ENCODE measurements at places on chromosomes 11 and 22.

GRCh38 chr11:128039140-128040021, 548.0 kb downstream of the ETS1 start:
- DNase-seq = peak; percentile 94

GRCh38 chr22:30201945-30202344, 44.6 kb downstream of the LIF start:
- peak; percentile 75 for DNase-seq

GRCh38 chr22:37371911-37372310, 55.4 kb downstream of the ELFN2 start:
- DNase-seq = no peak

DNA sequence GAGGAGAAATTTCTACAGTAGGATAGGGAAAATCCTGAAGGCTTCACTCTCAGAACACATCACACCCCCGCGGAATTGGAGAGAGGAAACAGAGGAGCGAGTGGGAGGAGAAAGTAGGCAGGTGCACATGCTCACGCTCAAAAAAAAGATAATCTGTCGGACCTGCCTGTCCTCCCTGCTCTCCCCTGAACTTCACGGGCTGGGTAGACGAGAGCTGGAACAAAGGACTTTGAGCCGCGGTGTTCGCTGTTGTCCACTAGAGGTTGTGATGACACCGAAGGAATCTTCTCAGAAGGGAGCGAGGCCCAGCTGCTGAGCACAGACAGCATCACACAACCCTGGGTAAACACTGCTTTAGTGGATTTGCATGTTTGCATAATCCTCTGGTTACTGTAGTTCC, 5.0 kb downstream of the SEZ6L start:
- DNase-seq = no peak

DNA sequence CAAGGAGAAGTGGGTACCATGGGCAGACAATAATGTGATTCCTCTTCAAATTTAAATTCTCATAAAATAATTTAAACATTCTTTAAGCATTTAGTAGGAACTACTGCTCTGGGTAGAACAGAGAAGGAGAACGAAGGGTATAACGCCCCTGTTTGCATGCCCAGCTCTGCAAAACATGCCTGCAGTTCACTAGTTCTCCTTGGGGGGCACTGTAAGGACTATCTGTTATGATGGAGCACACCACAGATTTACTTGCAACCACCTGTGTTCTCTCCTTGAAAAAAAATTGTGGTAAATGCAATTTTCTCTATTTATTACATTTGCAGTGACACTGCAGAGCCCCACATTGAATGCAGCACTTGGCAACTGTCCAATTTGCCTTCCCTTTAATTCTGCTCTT, 100.3 kb downstream of the GUCY1A2 start:
- DNase-seq = no peak

- DNase-seq = no peak
Measured at GRCh38 chr22:22392131-22392530, 116.4 kb downstream of the ZNF280B start.

GRCh38 chr22:44263547-44263946, 49.2 kb downstream of the SHISAL1 start:
- no peak for DNase-seq

DNA sequence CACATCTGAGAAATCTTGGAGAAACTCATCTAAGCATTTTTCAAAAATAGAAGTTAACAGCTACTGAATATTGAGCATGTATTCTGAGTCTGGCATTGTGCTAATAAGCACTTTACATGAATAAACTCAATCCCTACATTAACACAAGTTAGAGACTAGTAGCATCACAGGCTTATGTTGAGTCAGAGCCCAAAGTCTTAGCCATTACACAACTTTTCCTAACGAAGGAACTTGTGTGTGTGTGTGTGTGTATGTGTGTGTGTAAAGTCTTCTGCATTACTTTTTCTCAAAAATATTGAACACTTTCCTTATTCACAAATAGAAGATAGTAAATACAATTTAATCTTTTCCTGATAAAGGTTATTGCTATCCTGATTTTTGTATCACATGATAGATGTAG, 8.7 kb upstream of the CLPB start:
- peak; percentile 9 for DNase-seq

DNA sequence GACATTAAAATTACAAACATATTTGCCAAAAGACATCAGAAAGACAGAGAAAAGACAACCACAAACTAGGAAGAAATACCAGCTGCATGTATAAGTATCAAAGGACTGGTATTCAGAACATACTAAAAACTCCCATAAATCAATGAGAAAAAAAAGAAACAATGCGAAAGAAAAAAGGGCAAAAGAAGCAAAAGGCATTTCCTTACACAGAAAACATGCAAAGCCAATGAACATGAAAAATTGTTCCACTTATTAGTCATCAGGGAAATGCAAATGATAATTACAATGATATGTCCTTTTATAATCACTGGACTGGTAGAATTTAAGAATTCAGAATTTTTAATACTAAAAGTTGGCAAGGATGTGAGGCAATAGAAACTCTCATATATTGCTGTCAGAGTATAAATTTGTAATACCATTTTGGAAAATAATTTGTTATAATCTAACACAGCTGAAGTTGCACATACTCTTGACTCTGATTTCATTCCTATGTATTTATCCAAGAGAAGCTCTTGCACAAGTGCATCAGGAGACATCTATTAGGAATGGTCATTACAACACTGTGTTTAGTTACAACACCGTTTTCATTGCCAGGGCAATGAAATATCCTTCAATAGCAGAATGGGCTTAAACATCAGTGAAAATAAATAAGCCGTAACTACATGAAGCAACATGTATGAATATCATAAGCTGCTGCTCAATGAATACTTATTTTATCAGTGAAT, 279.7 kb downstream of the SWAP70 start:
- DNase-seq = peak; percentile 96

DNA sequence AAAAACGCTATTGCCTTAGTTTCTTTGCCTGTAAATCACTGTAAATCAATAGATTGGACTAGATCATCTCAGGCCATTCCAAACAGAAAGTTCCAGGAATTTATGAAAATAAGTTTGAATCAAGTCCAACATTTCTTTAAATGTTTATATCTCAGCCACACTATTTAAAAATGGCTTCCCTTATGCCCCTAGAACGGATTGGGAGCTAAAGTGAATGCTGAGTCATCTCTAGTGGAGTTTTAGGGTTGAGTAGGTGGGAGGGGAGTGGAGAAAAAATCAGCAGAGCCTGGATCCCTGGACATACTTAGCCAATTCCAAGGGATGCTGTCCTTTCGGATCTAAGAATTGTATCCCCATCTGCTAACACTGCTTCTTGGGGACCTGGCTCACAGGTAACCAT, 48.6 kb downstream of the EHF start:
- no peak for DNase-seq

DNA sequence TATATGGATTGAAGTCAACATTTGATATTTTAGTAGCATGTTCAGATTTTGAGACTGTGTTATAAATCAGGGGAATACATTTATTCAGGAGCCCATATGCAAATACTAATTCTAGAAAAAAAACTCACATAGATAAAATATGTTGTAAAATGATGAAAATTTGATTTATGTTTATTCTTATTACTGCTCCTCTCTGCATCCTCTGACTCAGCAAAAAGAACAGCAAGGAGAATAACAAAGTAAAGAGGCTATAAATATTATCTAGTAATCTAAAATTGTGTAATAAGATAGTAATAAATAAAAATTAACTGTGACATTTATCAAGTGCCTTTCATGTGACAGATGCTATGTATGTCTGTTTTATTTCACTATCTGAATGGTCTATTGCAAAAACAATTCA, 507.2 kb upstream of the ANO3 start:
- no peak for DNase-seq

GRCh38 chr11:4087551-4087950, 7.0 kb upstream of the RRM1 start:
- peak; percentile 33 for DNase-seq

GRCh38 chr11:118921121-118921928, 4.4 kb downstream of the BCL9L start:
- DNase-seq = peak; percentile 93

- no peak for DNase-seq
Measured at GRCh38 chr11:130211144-130211543, 51.6 kb downstream of the ST14 start.

DNA sequence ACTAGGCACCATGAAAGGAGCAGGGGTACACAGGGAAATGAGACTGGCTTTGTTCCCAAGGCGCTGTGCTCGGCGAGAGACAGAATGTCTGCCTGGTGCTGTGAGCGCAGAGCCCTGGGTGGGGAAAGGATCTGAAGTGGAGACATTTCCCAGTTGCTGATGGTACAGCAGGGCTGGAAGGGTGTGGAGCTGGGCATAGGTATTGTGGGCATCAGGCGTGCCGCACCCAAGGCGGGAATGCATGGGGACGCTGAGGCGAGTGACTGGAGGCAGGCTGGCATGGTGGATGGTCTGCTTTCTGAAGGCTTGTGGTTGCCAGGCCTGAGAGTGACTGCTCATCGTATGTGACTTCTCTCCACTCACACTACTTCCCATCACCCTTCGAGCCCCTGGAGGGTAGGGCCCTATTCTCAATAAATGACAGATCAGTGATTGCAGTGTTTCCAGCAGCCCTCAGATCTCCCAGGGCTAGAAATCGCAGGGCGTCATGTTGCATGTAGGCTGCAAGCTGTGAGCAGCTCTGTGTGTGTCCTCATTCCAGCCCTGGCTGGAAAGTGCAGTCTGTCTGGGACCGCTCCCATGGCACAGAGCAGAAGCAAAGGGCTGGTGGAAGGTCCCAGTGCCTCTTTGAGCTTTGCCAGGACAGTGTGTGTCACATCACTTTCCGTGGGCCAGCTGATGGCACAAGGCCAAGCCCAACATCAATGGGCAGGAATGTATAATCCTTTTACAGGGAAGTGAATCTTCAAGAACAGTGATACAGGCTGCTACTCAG, 67.7 kb downstream of the TBC1D22A start:
- DNase-seq = peak; percentile 80

DNA sequence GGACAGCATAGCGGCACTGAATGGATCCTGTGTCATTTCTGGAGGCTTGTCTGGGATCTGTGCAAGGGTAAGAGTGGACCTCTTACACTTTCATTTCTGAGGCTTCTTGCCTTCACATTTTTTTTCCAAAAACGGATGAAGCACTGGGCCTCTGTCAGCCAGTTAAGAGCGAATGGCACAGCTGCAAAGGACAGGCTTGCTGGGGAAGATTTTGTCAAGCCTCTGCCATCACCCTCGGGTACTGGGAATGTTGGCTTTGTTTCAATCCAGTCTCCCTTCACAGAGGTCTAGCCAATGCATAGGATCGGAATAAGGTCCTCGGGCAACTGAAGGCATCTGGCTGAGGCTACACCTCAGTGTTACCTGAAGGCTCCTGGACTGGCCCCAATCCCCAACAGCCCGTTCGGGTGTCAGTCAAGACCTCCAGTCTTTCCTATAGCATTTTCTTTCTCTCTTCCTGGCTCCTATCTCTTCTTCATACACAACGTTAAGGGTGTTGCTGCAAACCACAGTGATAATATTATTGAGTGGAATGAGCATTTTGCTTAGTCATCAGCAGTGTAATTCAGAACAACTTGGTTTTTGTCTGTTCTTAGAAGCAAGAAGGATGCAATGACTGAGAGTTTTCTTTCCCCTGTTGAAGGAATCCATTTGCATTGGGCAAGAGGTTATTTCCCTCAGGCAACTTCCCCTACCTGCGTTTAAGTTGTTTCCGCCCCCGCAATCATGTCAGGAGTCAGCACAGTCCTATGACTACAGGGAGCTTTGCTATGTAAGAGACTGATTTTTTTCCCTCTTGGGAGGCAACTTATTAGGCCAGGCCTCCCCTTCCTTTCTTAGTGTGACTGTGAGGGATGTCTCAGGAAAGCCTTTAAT, 22.8 kb downstream of the NPAT start:
- DNase-seq = peak; percentile 26

GRCh38 chr11:16555956-16556355, 182.5 kb upstream of the C11orf58 start:
- no peak for DNase-seq

DNA sequence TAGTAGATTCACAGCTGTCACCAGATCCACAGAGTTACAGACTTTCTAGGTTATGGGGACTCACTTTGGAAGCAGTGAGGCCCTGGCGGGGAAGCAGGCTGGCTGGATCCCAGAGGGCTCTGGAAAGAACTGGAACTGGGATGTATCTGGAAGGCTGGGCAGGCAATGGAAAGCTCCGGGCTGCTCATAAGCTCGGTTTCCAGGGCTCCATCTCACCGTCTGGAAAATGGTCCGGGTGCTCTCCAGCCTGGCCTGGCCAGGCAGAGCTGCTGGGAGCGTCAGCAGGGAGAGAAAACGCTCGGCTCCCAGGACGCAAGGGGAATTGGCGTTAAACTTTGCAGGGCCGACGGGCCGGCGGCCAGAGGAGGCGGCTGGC, 335 bp upstream of the SEZ6L start:
- no peak for DNase-seq

- peak; percentile 13 for DNase-seq
Measured at GRCh38 chr11:2673871-2674471, 25.8 kb downstream of the KCNQ1OT1 start.

- DNase-seq = no peak
Measured at GRCh38 chr11:37280200-37280599, 682.2 kb upstream of the RAG2 start.

DNA sequence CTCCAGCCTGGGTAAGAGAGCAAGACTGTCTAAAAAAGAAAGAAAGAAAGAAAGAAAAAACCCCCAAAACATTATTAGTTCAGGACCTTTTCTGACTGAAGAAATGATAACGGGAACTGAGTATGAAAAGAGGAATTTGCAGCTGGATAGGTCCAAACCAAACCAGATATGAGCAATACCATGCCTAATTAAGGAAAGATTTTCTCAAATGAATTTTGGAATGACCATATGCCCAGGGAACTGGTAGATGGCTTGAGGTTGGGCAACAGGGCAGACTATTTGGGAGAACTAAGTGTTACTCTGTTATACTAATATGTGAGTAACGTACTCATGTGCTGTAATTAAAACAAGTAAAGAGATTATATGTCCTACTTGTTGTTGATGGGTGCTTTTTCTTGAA, 186.1 kb downstream of the TMEM135 start:
- DNase-seq = peak; percentile 3

DNA sequence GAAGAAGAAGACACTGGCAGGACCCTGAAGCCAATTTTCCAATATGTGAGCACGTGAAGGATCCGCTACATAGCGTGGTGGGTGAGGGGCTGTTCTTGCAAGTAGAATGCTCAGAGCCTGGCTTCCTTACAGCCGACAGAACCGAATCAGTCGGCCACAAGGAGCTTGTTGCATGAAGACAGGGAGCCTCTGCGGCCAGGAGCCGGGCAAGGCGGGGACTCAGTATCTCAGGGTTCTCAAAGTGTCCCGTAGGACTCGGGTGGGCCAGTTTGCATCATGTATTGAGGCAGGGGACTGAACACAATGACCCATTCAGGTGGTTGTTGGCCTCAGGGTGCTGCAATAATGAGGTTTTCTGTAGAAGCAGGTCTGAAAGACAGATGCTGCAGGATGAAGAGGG, 289.5 kb downstream of the NTM start:
- no peak for DNase-seq

GRCh38 chr11:65420979-65421793, 1.4 kb upstream of the NEAT1 start:
- peak; percentile 98 for DNase-seq

All from fibroblast of skin of right quadriceps (primary cell).